ENCODE measurements at places on chromosomes 4 and X. TPM values are rescaled to one million over a fixed set of nuclear protein-coding genes. Genes with fewer than 3 reads are reported as not detected.

DNA sequence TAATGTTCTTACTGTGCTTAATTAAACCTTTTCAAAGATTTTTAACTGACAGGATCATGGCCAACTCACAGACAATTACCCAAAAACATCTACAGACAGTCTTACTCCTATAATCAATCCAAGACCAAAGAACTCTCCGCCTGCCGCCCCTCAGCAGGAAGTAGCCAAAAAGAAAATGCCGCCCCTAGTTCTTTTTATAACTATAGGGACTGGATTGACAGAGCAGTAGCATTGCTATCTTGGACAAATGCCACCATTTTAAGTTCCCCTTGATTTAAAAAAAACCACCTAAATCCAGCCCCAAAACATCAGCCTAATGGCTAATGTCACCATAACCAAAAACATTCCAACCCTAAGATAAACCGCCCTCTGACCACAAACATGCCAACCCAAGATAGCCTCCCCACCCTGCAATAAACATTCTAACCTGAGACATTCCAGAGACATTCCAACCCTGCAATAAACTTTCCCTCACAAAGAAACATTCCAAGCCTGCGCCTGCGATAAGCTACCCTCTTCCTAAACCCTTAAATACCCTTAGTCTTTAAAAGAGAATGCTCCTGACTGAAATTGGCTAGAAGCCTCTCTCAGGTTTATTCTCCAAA lies 77.0 kb downstream of the COQ2 start:
- DNase-seq: peak; percentile 87
- no peaks in the 10 kb centered on the region for H3K27me3 ChIP-seq
- H3K27ac ChIP-seq: no peak overlapping the region
- H3K36me3 ChIP-seq: no peaks in the 10 kb centered on the region
- peaks cover 7% of the 10 kb centered on the region for H3K4me1 ChIP-seq
- no peak overlapping the region for H3K4me3 ChIP-seq

GRCh38 chr4:70627620-70628019 lies 924 bp upstream of the ENAM start:
- no peak for DNase-seq
- no peaks in the 10 kb centered on the region for H3K4me1 ChIP-seq
- H3K4me3 ChIP-seq: no peak overlapping the region
- no peak overlapping the region for H3K27ac ChIP-seq

Gene XPNPEP2
- polyA plus RNA-seq: 80.1 TPM

Gene DHX15
- 51.0 TPM for polyA plus RNA-seq

Measured in small intestine (tissue), 16 donors.